ENCODE measurements at places on chromosomes 16 and 17. TPM values are rescaled to one million over a fixed set of nuclear protein-coding genes. Genes with fewer than 3 reads are reported as not detected.

TEKT5 gene
- 2.2 TPM for total RNA-seq

GGT6 gene
- 0.26 TPM for total RNA-seq

CD300H gene
- total RNA-seq: not detected

FGF11 gene
- 3.0 TPM for total RNA-seq

GAST gene
- not detected for total RNA-seq

MYO1D gene
- total RNA-seq: 37.7 TPM

CACNG1 gene
- total RNA-seq: not detected

PSMB3 gene
- total RNA-seq: 298 TPM

CFAP119 gene
- 7.3 TPM for total RNA-seq

GPR179 gene
- total RNA-seq: not detected

SPEM3 gene
- not detected for total RNA-seq

KRT33B gene
- not detected for total RNA-seq

RHBDF1 gene
- total RNA-seq: 0.72 TPM

MT1A gene
- not detected for total RNA-seq

NRN1L gene
- 0.92 TPM for total RNA-seq

HEATR3 gene
- total RNA-seq: 20.4 TPM

IRF8 gene
- total RNA-seq: 191 TPM

KCNAB3 gene
- 7.0 TPM for total RNA-seq

CIBAR2 gene
- total RNA-seq: not detected

DOC2B gene
- not detected for total RNA-seq

GPATCH8 gene
- total RNA-seq: 36.6 TPM

ALOX15 gene
- 0.31 TPM for total RNA-seq

TBC1D3E gene
- not detected for total RNA-seq

CTF1 gene
- total RNA-seq: 0.45 TPM

DNAAF8 gene
- total RNA-seq: 0.36 TPM

CHD9NB gene
- 0.69 TPM for total RNA-seq

CDR2 gene
- total RNA-seq: 20.7 TPM

GNG13 gene
- total RNA-seq: not detected

TACO1 gene
- 31.1 TPM for total RNA-seq
